Activated gamma-delta T cell (primary cell): ENCODE measurements at places on chromosomes 1 and 21.

DNA sequence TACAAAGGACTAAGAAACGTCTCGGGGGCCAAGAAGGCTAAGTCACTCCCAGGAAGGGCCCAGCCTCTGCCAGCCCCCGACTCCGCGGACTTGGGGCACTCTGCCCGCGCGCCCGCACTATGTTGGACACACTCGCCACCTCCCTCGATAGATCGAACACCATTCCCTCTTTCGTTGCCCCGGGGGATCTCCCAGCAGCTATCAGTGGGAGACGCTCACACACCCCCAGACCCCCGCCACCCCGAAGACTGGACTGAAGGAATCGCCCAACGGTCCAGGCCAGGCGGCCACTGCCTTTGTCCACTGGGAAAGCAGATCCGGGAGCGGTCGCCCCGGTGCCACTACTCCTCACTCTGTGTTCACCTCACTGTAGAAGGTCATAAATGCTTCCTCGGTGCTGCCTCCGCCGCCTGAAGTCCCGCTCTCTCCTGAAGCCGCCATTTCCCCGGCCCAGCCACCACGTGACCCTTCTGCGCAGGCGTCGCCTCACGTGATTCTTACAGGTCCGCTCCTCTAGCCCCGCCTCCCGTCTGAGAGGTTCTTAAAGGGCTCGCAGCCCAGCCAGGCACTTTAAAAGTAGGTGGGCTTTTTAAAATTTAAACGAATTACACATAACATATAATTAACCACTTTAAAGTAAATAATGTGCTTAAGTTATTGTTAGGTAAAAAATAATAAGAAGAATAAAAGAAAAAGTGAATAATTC, at the start of gene DNAJC8:
TSS of gene DNAJC8 (minus strand) at position 472 of the 706 bp plus-strand sequence. CDS start at position 441, 31 bp downstream.
- peak; percentile 83 for DNase-seq

DNA sequence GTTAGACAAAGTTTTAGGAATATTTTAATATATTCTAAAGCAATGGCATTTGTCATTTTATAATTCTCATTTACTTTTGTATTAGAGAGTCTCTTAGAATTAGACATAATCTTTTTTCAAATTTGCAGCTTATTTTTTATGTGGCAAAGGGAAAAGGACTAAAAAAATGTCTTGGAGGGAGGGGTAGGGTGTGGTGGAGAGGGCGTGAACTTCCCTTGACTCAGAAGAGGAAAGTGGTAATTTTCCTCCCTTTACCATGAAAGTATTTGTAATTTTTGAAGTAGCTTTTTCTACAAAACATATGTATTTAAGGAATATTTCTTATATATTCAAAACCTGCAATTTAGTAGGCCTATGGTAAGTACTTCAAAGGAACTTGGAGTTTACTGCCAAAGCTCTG, 6.9 kb upstream of the RABGAP1L start:
- no peak for DNase-seq

DNA sequence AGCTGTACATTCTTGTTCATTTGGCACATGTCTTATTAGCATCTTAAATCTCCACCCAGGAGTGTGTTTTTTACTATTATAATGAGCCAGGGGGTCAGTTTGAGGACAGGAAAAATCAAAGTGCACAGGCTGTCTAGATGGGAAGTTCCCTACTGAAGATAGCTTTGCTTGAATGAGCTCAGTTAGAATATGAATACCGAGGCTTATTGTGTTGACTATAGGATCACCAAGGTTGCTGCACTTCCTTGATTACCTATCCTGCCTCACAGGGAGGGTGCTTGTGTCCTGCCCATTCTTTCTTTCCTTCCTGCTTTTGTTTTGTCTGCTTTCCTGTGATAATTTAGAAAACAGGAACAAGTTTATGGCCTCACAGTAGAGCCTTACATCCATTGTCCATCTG, 16.3 kb downstream of the PHGDH start:
- DNase-seq, result no peak

DNA sequence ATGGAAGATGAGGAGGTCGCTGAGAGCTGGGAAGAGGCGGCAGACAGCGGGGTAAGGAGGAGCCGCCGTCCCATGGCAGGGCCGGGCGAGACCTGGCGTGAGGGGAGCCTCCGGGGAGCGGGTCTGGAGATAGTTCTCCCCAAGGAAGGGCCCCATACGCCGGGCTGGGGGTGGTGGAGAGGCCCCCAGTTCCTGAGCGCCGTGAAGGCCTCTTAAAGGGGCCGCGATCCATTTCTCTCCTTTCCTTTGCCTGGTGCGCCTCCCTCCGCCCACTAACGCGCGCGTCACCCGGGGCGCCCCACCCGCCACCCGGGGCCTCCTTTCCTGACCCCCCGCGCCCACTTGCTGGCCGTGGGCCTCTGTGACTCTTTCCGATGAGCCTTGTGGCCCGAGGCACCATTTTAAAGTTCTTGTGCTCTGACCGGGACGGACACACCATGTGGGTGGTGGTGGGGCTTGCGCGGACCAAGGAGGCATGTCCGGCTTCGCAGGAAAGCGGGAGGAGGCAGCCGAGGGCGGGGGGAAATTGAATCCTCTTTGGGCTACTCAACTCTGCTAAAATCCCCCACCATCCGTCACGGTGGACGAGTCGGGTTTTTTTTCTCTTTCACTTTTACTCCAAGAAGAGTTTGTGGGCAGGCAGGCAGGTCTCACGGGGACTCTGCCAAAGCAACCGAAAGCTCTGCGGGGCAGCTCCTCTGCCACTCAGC, 371 bp downstream of the SZRD1 start:
- peak; percentile 72 for DNase-seq

- no peak for DNase-seq
Observed at GRCh38 chr1:56957931-56958330, 7.9 kb downstream of the C8B start.

DNA sequence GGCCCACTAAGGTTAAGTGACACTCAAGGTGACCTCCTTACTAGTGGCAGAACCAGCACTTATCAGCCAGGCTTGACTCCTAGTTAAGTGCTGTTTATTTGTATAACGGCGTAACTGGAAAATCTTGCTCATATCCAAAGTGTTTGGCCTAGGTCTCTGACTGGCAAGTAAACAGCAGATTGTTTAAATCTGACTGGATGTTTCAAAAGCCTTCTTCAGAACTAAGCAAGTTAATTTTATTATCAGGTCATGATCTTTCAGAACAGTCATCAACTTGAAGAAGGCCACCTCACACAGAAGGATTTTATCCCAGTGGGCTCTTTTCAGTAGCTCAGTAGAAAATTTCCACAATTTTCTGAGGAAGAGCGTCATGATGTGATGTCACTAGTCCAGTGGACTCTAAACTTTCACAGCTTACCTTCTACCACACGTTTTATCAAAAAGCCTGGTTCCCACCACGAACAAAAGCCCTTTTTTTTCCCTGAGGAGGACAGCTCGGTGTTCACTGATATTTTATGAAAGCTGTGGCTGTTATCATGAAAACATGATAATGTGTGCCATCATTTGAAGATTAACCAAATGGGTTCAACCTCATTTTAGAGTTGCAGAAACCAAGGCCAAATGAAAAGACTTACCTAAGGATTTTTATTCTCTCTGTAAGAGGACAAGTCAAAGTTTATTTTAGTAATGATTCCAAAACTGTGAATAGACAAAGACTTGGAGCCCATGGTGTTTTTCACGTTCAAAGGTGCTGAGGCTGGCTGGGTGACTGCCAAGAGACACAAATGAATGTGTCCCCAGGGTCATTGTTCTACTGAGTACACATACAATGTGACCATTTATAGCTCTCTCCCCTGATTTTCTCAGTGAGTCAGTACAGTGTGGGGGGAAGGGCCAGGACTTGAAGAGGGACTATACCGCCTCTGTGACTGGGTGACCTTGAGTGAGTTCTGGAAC, 9.1 kb downstream of the SGIP1 start:
- no peak for DNase-seq
